Activated naive CD8-positive, alpha-beta T cell treated with anti-CD3 and anti-CD28 coated beads, Interleukin-2, amount 10 ng/mL, durations not matched to agents 7 days and 5 days (primary cell): ENCODE measurements at places on chromosomes 1 and 21. TPM values are rescaled to one million over a fixed set of nuclear protein-coding genes. Genes with fewer than 3 reads are reported as not detected.

ANGPTL1 gene
- not detected for total RNA-seq

KRTAP25-1 gene
- total RNA-seq, result not detected

FBLIM1 gene
- total RNA-seq, result 0.26 TPM

RPS6KA1 gene
- 153 TPM for total RNA-seq
